ENCODE measurements at places on chromosomes 7 and 10.

DNA sequence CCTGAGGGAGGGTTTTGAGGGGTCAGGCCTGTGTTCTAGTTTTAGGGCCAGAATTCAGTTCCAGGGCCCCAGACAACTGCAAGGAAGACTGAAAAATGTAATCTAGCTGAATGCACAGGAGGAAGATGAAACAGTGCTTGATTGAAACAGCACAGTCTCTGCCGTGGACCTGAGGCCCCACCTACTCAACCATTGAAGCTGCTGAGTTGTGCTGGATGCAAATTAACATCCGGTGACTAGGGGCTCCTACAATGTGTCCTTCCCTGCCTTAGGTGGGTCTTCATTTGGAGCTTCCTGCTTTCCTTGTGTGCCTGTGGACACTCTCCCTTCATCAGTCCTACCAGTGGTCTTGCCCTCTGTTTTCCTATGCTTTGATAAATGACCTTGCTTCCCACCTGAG lies 5.7 kb downstream of the GLRX3 start:
- no peak for DNase-seq
- H3K36me3 ChIP-seq, result peaks cover 24% of the 10 kb centered on the region
- peaks cover 33% of the 10 kb centered on the region for H3K4me1 ChIP-seq
- H3K27me3 ChIP-seq, result no peaks in the 10 kb centered on the region

DNA sequence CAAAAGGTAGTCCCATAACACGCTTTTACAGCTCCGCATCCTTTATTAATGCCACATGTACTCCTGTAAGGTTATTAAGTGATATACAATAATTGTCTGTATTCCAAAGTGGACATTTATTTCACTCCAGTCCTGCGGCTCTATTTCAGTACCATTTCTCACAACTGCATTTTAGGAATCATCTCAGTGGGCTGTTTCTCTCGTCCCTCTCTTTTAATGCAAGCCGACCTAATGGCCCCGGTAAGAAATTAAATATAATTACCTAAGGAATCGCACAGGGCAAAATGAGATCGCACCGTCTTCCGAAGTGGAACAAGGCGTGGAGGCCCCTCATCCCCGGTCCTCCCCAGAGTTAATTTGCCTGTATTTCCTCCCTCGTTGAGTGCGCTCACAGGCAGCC lies 216.5 kb downstream of the RAB11FIP2 start:
- no peaks in the 10 kb centered on the region for H3K27me3 ChIP-seq
- H3K36me3 ChIP-seq, result no peaks in the 10 kb centered on the region
- peaks cover 4% of the 10 kb centered on the region for H3K4me1 ChIP-seq
- no peak overlapping the region for H3K4me3 ChIP-seq

DNA sequence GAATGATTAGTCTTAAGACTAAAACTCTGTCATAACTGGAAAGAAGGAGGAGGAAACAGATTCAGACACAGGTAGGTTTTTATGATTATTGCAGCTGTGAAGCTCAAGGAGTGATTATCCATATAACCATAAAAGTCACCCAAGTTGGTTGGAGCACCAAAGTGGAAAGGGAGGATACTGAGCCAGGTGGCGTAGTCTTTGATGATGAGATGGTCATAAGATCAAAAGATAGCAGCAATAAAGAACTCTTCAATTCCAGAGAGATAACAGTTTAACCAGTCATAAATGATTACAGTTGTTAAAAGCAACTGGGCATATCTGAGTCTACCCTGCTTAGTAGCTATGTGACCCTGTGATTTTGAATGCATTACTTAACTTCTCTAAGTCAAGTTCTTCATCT lies 8.4 kb downstream of the ABCB1 start:
- H3K27me3 ChIP-seq, result no peaks in the 10 kb centered on the region
- DNase-seq, result no peak
- peaks cover 20% of the 10 kb centered on the region for H3K36me3 ChIP-seq
- H3K4me3 ChIP-seq, result no peak overlapping the region
- H3K27ac ChIP-seq, result no peak overlapping the region
- no peaks in the 10 kb centered on the region for H3K4me1 ChIP-seq

DNA sequence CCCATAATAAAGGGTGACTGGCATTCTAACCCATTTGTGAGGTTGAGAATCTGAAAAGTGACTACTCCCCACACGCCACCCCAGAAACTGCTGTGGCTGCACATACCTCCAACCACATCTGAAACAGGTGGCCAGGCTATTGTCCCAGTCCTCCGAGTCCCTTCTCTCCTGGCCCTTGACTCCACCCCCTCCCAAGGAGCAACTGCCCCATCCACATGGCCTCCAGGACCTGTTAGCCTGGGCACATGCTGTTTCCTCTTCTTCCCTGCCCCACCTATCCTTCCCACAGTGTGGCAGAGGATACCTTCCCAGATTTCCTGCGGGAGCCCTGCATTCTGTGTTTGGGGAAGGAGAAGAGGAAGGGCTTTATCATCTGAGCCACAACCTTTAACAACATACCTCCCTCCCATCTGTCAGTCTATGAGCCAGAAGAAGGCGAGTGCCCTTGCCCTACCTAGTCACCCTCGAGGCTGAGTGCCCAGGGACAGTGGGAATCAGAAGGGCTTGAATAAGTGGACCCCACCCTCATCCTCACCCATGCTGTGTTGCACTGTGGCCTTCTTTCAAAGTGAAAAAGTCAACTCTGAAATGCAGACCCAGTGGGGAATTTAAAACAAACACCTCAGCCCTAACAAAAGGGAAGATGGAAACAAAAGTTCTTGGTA lies 11.9 kb downstream of the STEAP1B start:
- no peaks in the 10 kb centered on the region for H3K36me3 ChIP-seq
- no peak for DNase-seq
- H3K4me3 ChIP-seq, result no peak overlapping the region
- H3K27me3 ChIP-seq, result peaks cover 12% of the 10 kb centered on the region
- no peak overlapping the region for H3K27ac ChIP-seq
- H3K4me1 ChIP-seq, result peaks cover 5% of the 10 kb centered on the region

DNA sequence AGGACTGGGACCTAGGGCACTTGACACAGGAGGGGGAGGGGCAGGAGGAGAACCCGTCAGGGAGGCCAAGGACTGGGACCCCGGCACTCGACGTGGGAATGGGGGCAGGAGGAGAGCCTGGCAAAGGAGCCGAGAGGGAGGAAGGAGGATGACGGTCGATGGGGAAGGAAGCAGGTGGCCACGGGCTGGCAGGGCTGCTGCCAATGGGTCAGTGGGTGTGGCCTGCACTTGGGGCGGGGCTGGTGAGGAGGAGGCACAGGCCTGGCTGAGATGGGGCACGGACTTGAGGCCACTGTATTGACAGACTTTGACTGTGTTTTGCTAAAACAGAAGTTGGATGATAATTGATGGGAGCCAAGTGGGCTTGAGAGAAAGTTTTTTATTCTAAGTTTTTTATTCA lies 68.9 kb downstream of the RBM33 start:
- peak overlapping the region; percentile 59 for H3K27ac ChIP-seq
- no peaks in the 10 kb centered on the region for H3K27me3 ChIP-seq
- H3K4me1 ChIP-seq, result peaks cover 40% of the 10 kb centered on the region
- H3K36me3 ChIP-seq, result peaks cover 37% of the 10 kb centered on the region
- H3K4me3 ChIP-seq, result no peak overlapping the region

DNA sequence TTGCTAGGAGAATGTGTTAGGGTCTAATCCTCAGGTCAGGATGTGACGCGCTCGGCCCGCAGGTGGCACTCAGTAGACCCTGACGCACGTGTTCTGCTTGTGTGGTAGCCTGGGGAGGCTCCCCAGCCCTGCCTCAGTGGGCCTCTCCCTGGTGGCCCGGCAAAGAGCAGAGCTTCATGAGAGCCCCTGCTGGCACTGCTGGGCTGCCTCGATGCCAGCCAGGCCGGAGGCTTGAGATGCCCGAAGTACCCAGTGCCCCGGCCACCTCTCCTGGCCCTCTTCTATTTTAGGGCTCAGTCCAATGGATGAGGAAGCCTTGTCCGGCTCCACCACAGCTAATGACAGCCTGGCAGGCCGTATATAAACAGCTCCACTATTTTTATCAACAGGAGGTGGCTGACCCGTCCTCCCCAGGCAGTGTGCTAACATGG lies 42.0 kb downstream of the PRF1 start:
- H3K27me3 ChIP-seq, result no peaks in the 10 kb centered on the region
- no peaks in the 10 kb centered on the region for H3K36me3 ChIP-seq
- peak overlapping the region; percentile 60 for H3K27ac ChIP-seq
- H3K4me1 ChIP-seq, result peaks cover 42% of the 10 kb centered on the region
- H3K4me3 ChIP-seq, result no peak overlapping the region

DNA sequence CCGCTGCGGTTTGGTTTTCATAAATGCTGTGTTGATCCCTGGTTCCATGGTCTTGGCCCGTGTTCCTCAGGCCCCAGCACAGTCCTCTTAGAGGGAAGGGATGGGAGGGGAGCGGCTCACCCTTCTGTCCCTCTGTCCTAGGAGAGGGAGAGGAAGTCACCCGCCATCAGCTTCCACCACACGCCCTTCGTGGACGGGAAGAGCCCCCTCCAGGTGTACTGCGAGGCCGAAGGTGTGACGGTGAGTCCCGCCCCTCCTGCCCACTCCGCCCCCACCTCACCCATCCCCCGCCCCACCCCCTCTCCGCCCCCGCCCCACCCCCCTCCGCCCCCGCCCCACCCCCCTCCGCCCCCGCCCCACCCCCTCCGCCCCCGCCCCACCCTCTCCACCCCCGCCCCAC lies 37.5 kb upstream of the DPYSL4 start:
- no peak for DNase-seq
- no peaks in the 10 kb centered on the region for H3K27me3 ChIP-seq
- H3K4me1 ChIP-seq, result no peaks in the 10 kb centered on the region
- no peak overlapping the region for H3K27ac ChIP-seq
- H3K4me3 ChIP-seq, result no peak overlapping the region

Measured in effector memory CD8-positive, alpha-beta T cell (primary cell).